Activated naive CD4-positive, alpha-beta T cell treated with anti-CD3 and anti-CD28 coated beads, Interleukin-2, amount 10 ng/mL, durations not matched to agents 7 days and 5 days (primary cell): ENCODE measurements at places on chromosomes 1 and 21.

- H3K27me3 ChIP-seq: no peaks in the 10 kb centered on the region
- no peak overlapping the region for H3K27ac ChIP-seq
- no peaks in the 10 kb centered on the region for H3K4me1 ChIP-seq
- H3K36me3 ChIP-seq: no peaks in the 10 kb centered on the region
These were observed 218.0 kb downstream of the DENND1B start for GRCh38 chr1:197557302-197557701.

DNA sequence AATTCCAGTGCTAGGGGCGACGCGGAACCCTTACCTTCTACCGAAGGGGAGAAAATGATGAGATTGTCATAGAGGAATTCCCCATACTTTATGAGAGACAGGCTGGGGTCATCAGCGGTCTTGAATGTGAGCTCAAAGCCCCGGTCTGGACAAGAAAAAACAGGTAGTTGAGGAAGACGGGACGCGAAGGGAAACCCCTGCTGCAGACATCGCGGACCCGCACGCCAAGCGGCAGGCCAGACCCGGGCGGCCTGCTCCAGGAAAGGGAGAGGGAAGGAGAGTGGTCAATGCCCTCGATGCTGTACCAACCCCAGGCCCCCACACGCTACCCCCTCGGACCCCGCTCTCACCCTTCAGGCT, 342 bp downstream of the DDOST start:
- no peak for DNase-seq
- peaks cover 3% of the 10 kb centered on the region for H3K27me3 ChIP-seq
- H3K36me3 ChIP-seq: peaks cover 38% of the 10 kb centered on the region
- peaks cover 56% of the 10 kb centered on the region for H3K4me1 ChIP-seq

DNA sequence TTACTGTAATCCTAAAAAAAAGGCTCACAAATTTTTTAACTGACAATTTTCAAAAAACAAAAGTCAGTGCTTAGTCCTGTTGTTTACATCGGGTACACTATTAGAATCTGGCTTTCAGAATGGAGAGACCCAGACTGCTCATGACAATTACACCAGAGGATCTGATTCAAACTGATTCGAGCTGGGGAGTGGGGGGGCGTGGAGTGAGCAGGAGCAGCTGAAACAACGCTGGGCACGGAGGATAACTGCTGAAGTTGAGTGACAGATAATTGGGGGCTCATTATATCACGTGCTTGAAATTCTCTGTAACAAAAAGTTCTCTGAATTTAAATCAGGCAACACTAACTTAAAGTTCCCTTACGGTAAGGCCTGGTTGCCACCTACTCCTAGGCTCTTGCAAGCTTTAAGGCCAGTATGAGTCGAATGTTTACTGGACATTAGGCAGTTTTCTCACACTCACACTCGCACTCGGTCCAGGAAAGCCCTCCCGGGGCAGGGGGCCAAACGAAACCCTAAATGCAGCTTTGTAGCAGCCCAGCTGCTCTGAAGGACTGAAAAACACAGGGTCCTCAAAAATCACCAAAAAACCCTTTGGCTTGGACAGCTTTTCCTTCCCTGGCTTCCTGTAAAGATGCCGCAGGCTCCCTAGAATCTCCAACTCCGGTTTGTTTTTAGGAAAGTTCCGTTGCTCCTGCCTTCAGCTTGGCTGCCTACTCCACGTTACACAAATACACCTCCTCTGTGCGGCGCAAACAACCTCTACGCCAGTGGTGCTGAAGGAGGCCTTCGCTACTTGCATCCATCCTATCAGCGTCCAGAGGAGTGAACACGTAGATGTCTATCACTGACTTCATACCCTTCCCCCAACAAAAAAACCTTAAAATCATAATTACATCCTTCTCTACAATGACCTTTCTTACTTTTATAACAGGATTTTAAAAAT, 42.9 kb downstream of the CAPZB start:
- H3K4me1 ChIP-seq: peaks cover 80% of the 10 kb centered on the region
- H3K27me3 ChIP-seq: no peaks in the 10 kb centered on the region
- no peak overlapping the region for H3K4me3 ChIP-seq
- no peak for DNase-seq
- peak overlapping the region; percentile 69 for H3K27ac ChIP-seq

DNA sequence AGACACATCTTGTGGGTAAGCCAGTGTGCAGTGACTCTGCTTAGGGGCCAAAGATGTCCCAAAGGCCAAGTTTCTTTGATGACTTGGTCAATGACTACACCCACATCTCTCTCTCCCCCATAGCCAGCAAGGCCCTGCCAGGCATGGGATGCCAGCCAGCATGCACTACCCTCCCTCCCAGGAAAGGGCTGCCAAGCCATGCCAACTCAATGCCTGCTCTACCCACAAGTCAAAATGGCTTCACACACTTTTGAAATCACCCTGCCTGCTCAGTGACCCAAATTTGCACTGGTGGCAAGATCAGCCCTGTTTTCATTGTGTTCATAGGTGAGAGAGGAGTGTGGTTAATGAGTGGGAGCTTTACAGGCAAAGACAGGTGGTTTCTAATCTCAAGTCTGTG, 112.5 kb downstream of the MATN1 start:
- no peak overlapping the region for H3K27ac ChIP-seq
- H3K36me3 ChIP-seq: no peaks in the 10 kb centered on the region
- DNase-seq: no peak
- no peak overlapping the region for H3K4me3 ChIP-seq

- no peak for DNase-seq
- H3K4me1 ChIP-seq: no peaks in the 10 kb centered on the region
- no peak overlapping the region for H3K27ac ChIP-seq
- H3K36me3 ChIP-seq: no peaks in the 10 kb centered on the region
- no peaks in the 10 kb centered on the region for H3K27me3 ChIP-seq
These were observed 163.0 kb downstream of the ASTN1 start for GRCh38 chr1:177001556-177001955.

GRCh38 chr21:34850166-34850690, 181.4 kb downstream of the CLIC6 start:
- no peak overlapping the region for H3K27ac ChIP-seq
- peaks cover 47% of the 10 kb centered on the region for H3K36me3 ChIP-seq
- H3K27me3 ChIP-seq: no peaks in the 10 kb centered on the region
- no peak overlapping the region for H3K4me3 ChIP-seq
- H3K4me1 ChIP-seq: peaks cover 46% of the 10 kb centered on the region

GRCh38 chr1:215878128-215878527, 311.0 kb downstream of the KCTD3 start:
- H3K4me1 ChIP-seq: no peaks in the 10 kb centered on the region
- H3K36me3 ChIP-seq: no peaks in the 10 kb centered on the region
- no peak overlapping the region for H3K27ac ChIP-seq
- DNase-seq: no peak
- no peak overlapping the region for H3K4me3 ChIP-seq

GRCh38 chr1:162145966-162146696, 76.6 kb downstream of the NOS1AP start:
- H3K36me3 ChIP-seq: no peaks in the 10 kb centered on the region
- H3K4me3 ChIP-seq: no peak overlapping the region
- no peak overlapping the region for H3K27ac ChIP-seq
- no peaks in the 10 kb centered on the region for H3K4me1 ChIP-seq

GRCh38 chr21:37792046-37792445, 124.2 kb downstream of the KCNJ6 start:
- H3K27ac ChIP-seq: no peak overlapping the region
- H3K36me3 ChIP-seq: no peaks in the 10 kb centered on the region
- H3K27me3 ChIP-seq: no peaks in the 10 kb centered on the region
- no peaks in the 10 kb centered on the region for H3K4me1 ChIP-seq
- no peak for DNase-seq
- H3K4me3 ChIP-seq: no peak overlapping the region

GRCh38 chr1:12548973-12549459, 69.0 kb downstream of the DHRS3 start:
- H3K36me3 ChIP-seq: no peaks in the 10 kb centered on the region
- H3K27me3 ChIP-seq: peaks cover 27% of the 10 kb centered on the region
- H3K27ac ChIP-seq: no peak overlapping the region
- no peak for DNase-seq

- no peaks in the 10 kb centered on the region for H3K4me1 ChIP-seq
- H3K27me3 ChIP-seq: no peaks in the 10 kb centered on the region
- no peak overlapping the region for H3K27ac ChIP-seq
- DNase-seq: no peak
- no peaks in the 10 kb centered on the region for H3K36me3 ChIP-seq
These were observed 230.3 kb downstream of the GRIK3 start for GRCh38 chr1:36803868-36804570.

DNA sequence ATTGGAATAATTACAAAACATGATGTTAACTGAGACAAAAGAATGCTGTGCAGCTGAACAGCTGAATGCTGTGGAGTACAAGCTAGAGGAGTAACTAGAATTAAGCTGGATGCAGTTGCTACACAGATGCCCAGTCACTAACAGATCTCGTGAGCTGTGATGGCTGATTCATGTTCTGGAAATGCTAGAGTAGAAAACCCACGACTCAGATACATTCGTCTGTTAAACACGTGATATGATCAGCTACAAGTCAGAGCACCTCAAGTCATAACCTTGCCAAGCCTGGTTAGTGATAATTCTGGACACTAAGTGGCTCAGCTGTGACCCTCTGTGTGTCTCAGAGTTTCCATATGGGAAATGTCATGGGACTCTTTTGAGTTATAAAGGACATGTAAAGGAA, 89.7 kb upstream of the ESRRG start:
- no peaks in the 10 kb centered on the region for H3K27me3 ChIP-seq
- no peaks in the 10 kb centered on the region for H3K4me1 ChIP-seq
- no peaks in the 10 kb centered on the region for H3K36me3 ChIP-seq
- H3K4me3 ChIP-seq: no peak overlapping the region
- no peak for DNase-seq

- H3K36me3 ChIP-seq: no peaks in the 10 kb centered on the region
- no peaks in the 10 kb centered on the region for H3K4me1 ChIP-seq
- H3K4me3 ChIP-seq: no peak overlapping the region
- DNase-seq: no peak
These were observed 15.6 kb downstream of the IGFN1 start for GRCh38 chr1:201206176-201206575.

- peaks cover under 1% of the 10 kb centered on the region for H3K36me3 ChIP-seq
- DNase-seq: peak; percentile 65
- peaks cover 21% of the 10 kb centered on the region for H3K27me3 ChIP-seq
- H3K27ac ChIP-seq: no peak overlapping the region
- H3K4me3 ChIP-seq: peak overlapping the region; percentile 77
- peaks cover 63% of the 10 kb centered on the region for H3K4me1 ChIP-seq
These were observed 1.3 kb downstream of the AHDC1 start for GRCh38 chr1:27602462-27603308.

GRCh38 chr1:175572932-175573868, 170.2 kb downstream of the TNR start:
- no peak overlapping the region for H3K4me3 ChIP-seq
- no peak for DNase-seq
- H3K4me1 ChIP-seq: no peaks in the 10 kb centered on the region
- H3K27ac ChIP-seq: no peak overlapping the region
- H3K27me3 ChIP-seq: peaks cover 7% of the 10 kb centered on the region

GRCh38 chr1:117058810-117059209, 1.3 kb upstream of the TTF2 start:
- no peak overlapping the region for H3K27ac ChIP-seq
- H3K27me3 ChIP-seq: no peaks in the 10 kb centered on the region
- DNase-seq: no peak
- peaks cover 27% of the 10 kb centered on the region for H3K36me3 ChIP-seq

DNA sequence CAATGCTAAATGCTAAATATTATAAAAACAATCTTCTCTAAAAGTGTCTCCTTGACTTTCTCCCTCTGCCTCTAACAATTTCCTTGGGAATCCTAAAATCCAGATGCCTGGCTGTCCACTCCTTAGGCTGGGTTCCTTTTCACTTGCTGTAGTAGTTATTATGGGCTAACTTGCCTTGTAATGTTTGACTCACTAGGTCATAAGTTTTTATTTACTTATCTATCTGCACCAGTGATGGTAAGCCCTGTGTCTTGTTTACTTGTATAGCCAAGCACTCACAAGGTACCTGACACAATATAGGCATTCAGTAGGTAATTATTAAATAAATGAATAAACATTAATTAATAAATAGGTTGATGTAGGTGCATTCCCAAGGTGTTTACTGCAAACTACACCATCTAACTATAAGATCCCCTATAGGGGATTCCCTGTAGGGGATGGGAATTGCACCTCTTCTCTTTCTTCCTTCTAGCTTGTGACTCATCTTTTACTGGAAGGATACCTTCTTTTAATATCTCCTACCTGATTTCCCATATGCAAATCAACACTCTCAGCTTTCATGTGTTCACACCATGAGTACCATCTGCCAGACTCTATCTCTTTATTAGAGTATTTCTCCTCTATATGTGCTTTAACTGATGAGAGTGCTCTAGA, 14.7 kb upstream of the CHIA start:
- no peak overlapping the region for H3K27ac ChIP-seq
- H3K27me3 ChIP-seq: peaks cover 19% of the 10 kb centered on the region
- peaks cover 3% of the 10 kb centered on the region for H3K36me3 ChIP-seq
- DNase-seq: no peak
- no peak overlapping the region for H3K4me3 ChIP-seq
- peaks cover 19% of the 10 kb centered on the region for H3K4me1 ChIP-seq

GRCh38 chr1:184366997-184367396, 19.8 kb upstream of the C1orf21 start:
- H3K4me3 ChIP-seq: no peak overlapping the region
- H3K27me3 ChIP-seq: peaks cover 4% of the 10 kb centered on the region
- no peak for DNase-seq
- H3K27ac ChIP-seq: no peak overlapping the region
- no peaks in the 10 kb centered on the region for H3K4me1 ChIP-seq

DNA sequence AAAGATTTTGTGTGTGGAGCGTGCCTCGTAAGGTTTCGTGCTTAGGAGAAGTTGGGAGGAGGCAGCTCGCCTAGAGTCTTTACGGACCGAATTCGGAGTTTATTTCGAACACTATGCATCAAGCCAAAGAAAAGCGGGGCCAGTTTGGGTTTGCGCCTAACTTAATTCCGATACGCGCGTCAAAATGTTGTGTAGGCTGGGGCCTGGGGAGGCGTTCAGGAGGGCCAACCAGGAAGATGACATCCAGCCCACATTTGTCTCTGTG, 6.4 kb downstream of the FOXD2 start:
- peaks cover 6% of the 10 kb centered on the region for H3K36me3 ChIP-seq
- H3K27me3 ChIP-seq: peaks cover 16% of the 10 kb centered on the region
- DNase-seq: no peak
- H3K4me3 ChIP-seq: peak overlapping the region; percentile 62

DNA sequence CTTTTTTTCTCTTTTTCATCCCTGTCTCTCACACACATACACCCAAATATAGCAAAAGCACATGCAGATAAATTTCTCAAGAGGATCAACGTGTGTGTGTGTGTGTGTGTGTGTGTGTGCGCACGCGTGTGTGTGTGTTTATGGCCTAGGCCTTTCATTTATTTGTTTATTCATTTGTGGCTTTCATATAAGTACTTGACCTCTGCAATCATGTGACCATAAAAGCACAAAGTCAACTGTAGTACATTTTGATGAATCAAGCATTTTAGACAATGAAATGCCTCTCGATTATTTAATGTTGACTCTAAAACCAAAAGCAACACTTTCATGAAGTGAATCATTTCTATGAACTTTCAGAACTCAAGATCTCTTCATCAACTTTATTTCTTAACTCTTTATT, 194.1 kb upstream of the ADGRL2 start:
- no peak overlapping the region for H3K27ac ChIP-seq
- no peaks in the 10 kb centered on the region for H3K27me3 ChIP-seq
